Activated T-helper 2 cell treated with anti-CD3 and anti-CD28 coated beads, Interferon-gamma antibody, Interleukin-2, Interleukin-4, amounts not matched to agents 10 μg/mL and 5 μg/mL and 100 μg/mL, durations not matched to agents 14 hours and 24 hours and 36 hours (primary cell): ENCODE measurements at places on chromosomes 7 and 10.

GRCh38 chr10:62380016-62380415 lies 5.8 kb downstream of the ZNF365 start:
- no peaks in the 10 kb centered on the region for H3K36me3 ChIP-seq
- no peak overlapping the region for H3K27ac ChIP-seq
- H3K4me1 ChIP-seq: peaks cover 26% of the 10 kb centered on the region
- peaks cover 62% of the 10 kb centered on the region for H3K27me3 ChIP-seq

DNA sequence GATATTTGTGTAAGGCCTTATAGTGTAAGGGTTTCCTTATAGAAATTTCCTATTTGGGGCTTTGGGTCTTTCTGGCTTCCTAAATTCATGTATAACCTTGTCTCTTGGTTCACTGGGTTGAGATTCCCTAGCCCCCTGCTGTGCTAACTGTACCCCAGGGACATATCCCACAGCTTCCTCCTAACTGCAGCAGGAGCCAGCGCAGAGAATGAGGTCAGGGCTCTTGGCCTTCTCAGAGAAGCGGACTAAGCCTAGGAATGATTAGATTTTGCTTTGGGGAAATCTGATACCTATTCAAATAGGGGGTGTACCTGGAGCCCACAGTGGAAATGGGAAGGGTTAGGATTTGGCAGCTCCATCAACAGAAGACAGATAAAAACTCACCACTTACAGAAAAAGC lies 138.1 kb upstream of the EFCAB10 start:
- no peak overlapping the region for H3K4me3 ChIP-seq
- peaks cover 11% of the 10 kb centered on the region for H3K4me1 ChIP-seq
- DNase-seq: no peak
- H3K36me3 ChIP-seq: no peaks in the 10 kb centered on the region
- H3K27ac ChIP-seq: no peak overlapping the region
- no peaks in the 10 kb centered on the region for H3K27me3 ChIP-seq

GRCh38 chr10:58175990-58176900 lies 91.4 kb downstream of the IPMK start:
- peaks cover 11% of the 10 kb centered on the region for H3K27me3 ChIP-seq
- no peaks in the 10 kb centered on the region for H3K36me3 ChIP-seq
- DNase-seq: no peak
- no peaks in the 10 kb centered on the region for H3K4me1 ChIP-seq

- no peak for DNase-seq
- H3K4me3 ChIP-seq: no peak overlapping the region
- H3K4me1 ChIP-seq: peaks cover 6% of the 10 kb centered on the region
- H3K27me3 ChIP-seq: peaks cover 3% of the 10 kb centered on the region
Measured at GRCh38 chr7:20299647-20300312, 30.9 kb upstream of the ITGB8 start.

- no peak within 1 kb of the TSS for H3K27ac ChIP-seq
- no peaks in the 10 kb centered on the region for H3K36me3 ChIP-seq
- H3K27me3 ChIP-seq: peaks cover 56% of the 10 kb centered on the region
- H3K4me1 ChIP-seq: peaks cover 22% of the 10 kb centered on the region
- DNase-seq: no peak
- peak within 1 kb of the TSS; percentile 75 for H3K4me3 ChIP-seq
Measured at GRCh38 chr7:150978126-150978789, at the start of gene KCNH2. TSS of gene KCNH2 (minus strand) at chr7:150978321. CDS start at chr7:150977913, 408 bp downstream.

GRCh38 chr7:42854571-42855118 lies 57.2 kb downstream of the C7orf25 start:
- no peak overlapping the region for H3K27ac ChIP-seq
- peaks cover 6% of the 10 kb centered on the region for H3K4me1 ChIP-seq
- no peaks in the 10 kb centered on the region for H3K36me3 ChIP-seq
- H3K4me3 ChIP-seq: no peak overlapping the region

- no peaks in the 10 kb centered on the region for H3K27me3 ChIP-seq
- H3K36me3 ChIP-seq: no peaks in the 10 kb centered on the region
- no peak overlapping the region for H3K4me3 ChIP-seq
- no peak overlapping the region for H3K27ac ChIP-seq
Measured at GRCh38 chr7:111199643-111200042, 108.7 kb downstream of the LRRN3 start.

DNA sequence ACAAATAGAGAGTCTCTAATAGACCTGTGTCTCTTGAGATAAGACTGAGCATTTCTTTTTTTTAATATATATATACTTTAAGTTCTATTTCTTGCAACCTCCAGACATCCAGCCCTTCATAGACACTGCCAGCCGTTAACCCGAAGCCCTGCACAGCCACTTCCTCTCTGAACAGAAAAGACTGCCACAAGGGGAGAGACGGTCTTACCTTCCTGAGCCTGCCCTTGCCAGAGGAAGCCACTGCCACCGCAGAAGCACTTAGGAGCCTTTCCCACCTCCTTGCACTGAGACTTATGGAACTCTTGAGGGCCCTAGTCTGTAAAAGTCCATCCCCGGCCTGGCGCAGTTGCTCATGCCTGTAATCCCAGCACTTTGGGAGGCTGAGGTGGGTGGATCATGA lies 31.8 kb upstream of the PRSS1 start:
- no peaks in the 10 kb centered on the region for H3K36me3 ChIP-seq
- H3K27me3 ChIP-seq: no peaks in the 10 kb centered on the region
- no peak overlapping the region for H3K4me3 ChIP-seq
- no peak overlapping the region for H3K27ac ChIP-seq
- no peak for DNase-seq

DNA sequence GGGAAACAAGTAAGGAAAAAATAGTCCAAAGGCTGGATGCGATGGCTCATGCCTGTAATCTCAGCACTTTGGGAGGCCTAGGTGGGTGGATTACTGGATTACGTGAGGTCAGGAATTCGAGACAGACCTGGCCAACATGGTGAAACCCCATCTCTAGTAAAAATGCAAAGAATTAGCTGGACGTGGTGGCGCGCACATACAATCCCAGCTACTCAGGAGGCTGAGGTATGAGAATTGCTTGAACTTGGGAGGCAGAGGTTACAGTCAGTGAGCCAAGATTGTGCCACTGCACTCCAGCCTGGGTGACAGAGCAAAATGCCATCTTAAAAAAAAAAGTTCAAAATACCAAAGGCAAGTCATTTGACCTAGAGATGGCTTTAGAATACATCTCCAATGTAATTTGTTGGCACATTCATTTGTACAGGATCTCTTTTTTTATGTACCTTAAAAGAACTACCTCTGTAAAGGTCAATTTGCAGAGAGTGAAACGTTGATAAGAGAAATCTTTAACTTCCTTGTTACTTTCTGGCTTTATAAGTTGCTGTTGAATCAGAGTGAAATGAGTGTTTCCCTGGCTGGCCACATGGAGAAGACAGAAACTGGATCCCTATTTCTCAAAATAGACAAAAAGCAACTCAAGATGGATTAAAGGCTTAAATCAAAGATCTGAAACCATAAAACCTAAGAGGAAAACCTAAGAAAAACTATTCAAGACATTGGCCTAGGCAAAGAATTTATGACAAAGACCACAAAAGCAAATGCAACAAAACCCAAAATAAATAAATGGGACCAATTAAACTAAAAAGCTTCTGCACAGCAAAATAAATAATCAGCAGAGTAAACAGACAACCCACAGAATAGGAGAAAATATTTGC lies 260.7 kb downstream of the KLF6 start:
- H3K4me1 ChIP-seq: no peaks in the 10 kb centered on the region
- H3K27me3 ChIP-seq: peaks cover 10% of the 10 kb centered on the region
- H3K4me3 ChIP-seq: no peak overlapping the region
- no peaks in the 10 kb centered on the region for H3K36me3 ChIP-seq

- no peak for DNase-seq
- no peaks in the 10 kb centered on the region for H3K36me3 ChIP-seq
- H3K27ac ChIP-seq: no peak overlapping the region
- peaks cover 7% of the 10 kb centered on the region for H3K27me3 ChIP-seq
Measured at GRCh38 chr7:21829731-21830130, 116.0 kb downstream of the CDCA7L start.

- no peak overlapping the region for H3K4me3 ChIP-seq
- no peaks in the 10 kb centered on the region for H3K27me3 ChIP-seq
- no peaks in the 10 kb centered on the region for H3K4me1 ChIP-seq
- no peak overlapping the region for H3K27ac ChIP-seq
Measured at GRCh38 chr7:1977876-1978441, 254.8 kb downstream of the MAD1L1 start.

DNA sequence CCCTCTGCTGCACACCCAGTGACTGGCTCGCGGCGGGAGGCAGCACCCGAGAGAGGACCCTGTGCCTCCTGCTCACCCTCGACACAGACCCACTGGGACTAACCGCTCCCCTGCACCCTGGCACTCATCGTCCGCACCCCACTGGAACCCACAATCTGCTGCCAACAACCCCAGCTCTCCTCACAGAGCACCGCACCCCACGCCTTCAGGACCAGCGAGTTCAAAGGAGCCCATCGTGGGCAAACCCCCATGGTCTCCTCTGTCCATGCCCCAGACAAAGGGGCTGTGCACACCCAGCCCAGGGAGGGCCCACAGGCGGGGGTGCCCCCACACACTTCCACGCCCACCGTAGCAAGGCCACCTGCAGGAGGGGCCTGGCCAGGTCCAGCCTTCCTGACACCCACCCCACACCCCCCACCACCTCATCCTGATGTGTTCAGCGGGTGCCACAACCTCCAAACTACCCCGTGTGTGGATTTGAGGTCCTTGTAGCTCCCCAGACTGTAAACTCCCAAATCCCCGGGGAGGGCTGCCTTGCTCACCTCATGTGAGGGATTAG lies 14.0 kb downstream of the RASGEF1A start:
- H3K4me3 ChIP-seq: no peak overlapping the region
- no peaks in the 10 kb centered on the region for H3K36me3 ChIP-seq
- H3K27ac ChIP-seq: no peak overlapping the region
- H3K4me1 ChIP-seq: no peaks in the 10 kb centered on the region
- no peak for DNase-seq

DNA sequence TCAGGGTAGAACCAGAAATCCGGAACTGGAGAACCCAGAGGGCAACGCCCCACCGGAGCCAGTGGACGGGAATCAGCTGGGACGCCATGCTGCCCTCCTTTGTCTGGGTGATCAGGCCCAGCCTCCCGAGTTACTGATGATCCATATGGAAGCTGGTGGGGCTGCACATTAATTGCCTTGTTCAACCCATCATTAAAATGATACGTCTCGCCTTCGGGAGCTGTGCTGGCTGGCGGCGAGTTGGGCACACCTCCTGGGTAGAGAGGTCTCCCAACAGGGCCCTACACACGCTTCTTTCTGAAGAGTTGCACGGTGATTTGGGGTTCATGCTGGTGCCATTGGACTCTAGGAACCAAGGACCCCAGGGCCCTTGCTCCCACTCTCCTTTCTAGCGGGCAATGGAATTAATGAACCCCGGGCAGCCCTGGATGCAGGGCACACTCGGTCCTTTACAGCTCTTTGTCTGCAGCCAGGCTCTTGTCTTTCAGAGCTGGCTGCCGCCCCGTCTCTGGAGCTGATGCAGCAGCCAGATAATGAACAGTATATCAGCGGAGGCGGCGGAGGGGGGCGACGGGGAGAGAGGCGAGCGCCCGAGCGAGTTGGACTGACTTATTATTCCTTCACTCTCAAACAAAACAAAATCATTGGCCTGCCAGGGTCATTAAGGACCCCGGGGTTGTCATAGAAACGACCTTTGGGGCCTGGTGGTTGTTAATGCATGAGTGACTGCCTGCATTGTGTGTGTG lies 412.2 kb upstream of the ZMIZ1 start:
- no peak overlapping the region for H3K27ac ChIP-seq
- DNase-seq: no peak
- H3K36me3 ChIP-seq: no peaks in the 10 kb centered on the region
- H3K4me1 ChIP-seq: no peaks in the 10 kb centered on the region
- H3K27me3 ChIP-seq: peaks cover 14% of the 10 kb centered on the region

DNA sequence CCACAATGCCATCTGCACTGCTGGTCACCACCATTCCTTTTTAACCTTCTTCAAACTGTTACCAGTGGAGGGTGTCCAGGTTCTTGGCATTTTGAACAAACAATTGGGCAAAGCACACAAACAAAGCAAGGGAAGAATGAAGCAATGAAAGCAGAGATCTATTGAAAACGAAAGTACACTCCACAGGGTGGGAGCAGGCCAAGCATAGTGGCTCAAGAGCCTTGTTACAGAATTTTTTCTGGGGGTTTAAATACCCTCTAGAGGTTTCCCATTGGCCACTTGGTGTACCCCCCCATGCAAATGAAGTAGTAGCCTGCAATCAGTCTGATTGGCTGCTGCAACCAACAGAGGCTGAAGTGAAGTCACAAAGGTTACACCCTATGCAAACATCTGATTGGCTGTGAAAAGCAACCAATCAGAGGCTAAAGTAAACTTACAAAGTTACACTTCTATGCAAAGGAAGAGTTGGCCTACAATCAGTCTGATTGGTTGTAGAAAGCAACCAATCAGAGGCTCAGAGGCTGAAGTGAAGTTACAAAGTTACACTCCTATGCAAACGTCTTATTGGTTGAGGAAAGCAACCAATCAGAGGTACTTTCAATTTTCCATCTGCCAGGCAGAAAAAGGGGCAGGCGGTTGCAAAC lies 103.2 kb upstream of the WAC start:
- no peak for DNase-seq
- peaks cover 8% of the 10 kb centered on the region for H3K27me3 ChIP-seq
- H3K36me3 ChIP-seq: no peaks in the 10 kb centered on the region
- H3K4me3 ChIP-seq: no peak overlapping the region
- H3K4me1 ChIP-seq: peaks cover 8% of the 10 kb centered on the region

- peaks cover 4% of the 10 kb centered on the region for H3K4me1 ChIP-seq
- H3K4me3 ChIP-seq: no peak overlapping the region
- H3K36me3 ChIP-seq: peaks cover 55% of the 10 kb centered on the region
- no peak overlapping the region for H3K27ac ChIP-seq
- DNase-seq: no peak
Measured at GRCh38 chr10:103100620-103101019, 92.5 kb downstream of the NT5C2 start.

DNA sequence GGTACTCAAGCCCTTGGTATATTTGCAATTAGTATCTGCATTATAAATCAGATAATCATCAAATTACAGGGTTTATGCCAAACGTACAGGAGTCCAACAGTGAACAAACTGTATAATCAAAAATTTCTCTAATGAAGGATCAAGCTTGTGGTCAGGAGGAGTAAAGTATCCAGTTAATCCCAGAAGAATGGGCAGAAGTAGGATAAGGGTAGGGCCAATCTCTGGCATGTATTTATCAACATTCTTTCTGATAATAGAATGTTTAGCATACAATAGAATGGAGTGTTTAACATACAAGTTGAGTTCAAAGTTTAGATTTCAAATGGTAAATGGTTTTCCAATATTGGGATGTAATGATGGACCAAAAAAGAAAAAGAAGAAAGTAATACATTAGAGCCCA lies 103.0 kb downstream of the CALD1 start:
- no peaks in the 10 kb centered on the region for H3K27me3 ChIP-seq
- H3K27ac ChIP-seq: no peak overlapping the region
- H3K4me1 ChIP-seq: peaks cover 16% of the 10 kb centered on the region
- H3K4me3 ChIP-seq: no peak overlapping the region

- H3K27ac ChIP-seq: peak overlapping the region; percentile 90
- no peaks in the 10 kb centered on the region for H3K27me3 ChIP-seq
- H3K4me3 ChIP-seq: peak overlapping the region; percentile 82
- peaks cover 53% of the 10 kb centered on the region for H3K36me3 ChIP-seq
Measured at GRCh38 chr7:99379043-99379577, 4.6 kb downstream of the ARPC1B start.

- no peaks in the 10 kb centered on the region for H3K4me1 ChIP-seq
- no peak overlapping the region for H3K4me3 ChIP-seq
- H3K27ac ChIP-seq: no peak overlapping the region
- H3K36me3 ChIP-seq: no peaks in the 10 kb centered on the region
- no peaks in the 10 kb centered on the region for H3K27me3 ChIP-seq
- no peak for DNase-seq
Measured at GRCh38 chr10:53276797-53277196, 504.2 kb upstream of the MBL2 start.

GRCh38 chr7:98968621-98969020 lies 90.3 kb downstream of the TRRAP start:
- H3K27me3 ChIP-seq: no peaks in the 10 kb centered on the region
- no peaks in the 10 kb centered on the region for H3K4me1 ChIP-seq
- no peak for DNase-seq
- no peak overlapping the region for H3K4me3 ChIP-seq
- no peak overlapping the region for H3K27ac ChIP-seq
